ENCODE measurements at places on chromosomes 2 and 18.

DNA sequence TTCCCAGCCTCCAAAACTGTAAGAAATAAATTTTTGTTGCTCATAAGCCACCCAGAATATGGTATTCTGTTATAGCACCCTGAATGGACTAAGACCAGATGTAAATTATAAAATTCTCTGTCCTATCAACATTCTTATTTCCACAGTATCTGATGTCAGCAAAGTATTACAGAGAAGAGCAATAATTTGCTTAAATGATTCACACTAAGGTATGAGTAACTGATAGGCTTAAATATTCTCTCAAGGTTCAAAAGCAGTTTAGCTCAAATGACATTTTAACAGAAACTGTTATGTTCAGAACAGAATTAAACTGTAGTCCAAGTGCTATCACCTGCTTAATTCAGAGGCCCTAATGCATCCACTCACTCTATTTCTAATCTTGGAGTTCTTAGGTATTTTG, 12.8 kb downstream of the SESTD1 start:
- DNase-seq, result no peak

DNA sequence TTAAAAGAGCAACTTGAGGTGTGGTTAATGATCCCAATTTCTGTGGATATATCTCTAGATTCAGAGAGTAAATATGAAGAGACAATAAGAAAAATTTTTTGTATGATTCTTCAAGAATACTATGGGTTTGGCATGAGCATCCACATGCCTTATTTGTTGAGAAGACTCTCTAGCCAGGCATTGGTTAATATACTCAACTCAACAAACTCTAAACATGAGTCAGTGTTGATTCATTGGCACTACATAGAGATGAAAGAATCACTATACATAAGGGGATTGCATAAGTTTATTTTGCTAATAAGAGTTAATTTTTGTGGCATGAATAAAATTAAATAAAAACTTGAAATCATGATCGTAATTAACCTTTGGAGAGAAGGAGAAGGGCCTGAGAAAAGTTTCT, 930.2 kb upstream of the LRRTM1 start:
- DNase-seq, result no peak

GRCh38 chr2:208406474-208407451, at the start of gene PTH2R:
Gene PTH2R (plus strand): TSS chr2:208406792. CDS start chr2:208407044, 252 bp downstream.
- no peak for DNase-seq

DNA sequence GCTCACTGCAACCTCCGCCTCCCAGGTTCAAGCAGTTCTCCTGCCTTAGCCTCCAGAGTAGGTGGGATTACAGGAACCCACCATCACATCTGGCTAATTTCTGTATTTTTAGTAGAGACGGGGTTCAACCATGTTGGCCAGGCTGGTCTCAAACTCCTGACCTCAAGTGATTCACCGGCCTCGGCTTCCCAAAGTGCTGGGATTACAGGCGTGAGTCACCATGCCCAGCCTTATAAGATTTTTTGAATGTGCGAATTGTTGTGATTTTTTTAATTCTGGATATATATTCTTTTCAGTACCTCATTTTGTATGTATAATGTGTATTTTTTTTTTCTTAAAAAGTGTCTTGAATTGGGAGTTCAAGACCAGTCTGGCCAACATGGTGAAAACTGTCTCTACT, 42.0 kb upstream of the CCDC150 start:
- no peak for DNase-seq

DNA sequence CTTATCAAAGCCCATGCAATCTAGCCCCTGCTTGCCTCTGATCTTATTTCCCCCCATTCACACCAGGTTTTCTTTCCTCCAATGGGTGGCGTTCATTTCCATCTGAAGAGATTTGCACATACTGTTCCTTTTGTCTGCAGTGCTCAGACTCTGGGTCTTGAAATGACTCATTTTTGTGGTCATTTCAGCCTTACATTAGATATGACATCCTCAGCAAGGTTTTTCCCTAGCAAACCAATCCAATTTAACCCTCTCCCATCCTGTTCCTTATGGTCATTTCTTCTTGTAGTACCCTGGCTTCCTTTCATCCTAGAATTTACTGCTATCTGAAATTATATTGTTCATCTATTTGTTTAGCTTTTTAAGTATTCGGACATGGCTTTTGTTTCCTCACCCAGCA, 42.5 kb upstream of the SCN1A start:
- DNase-seq, result no peak

DNA sequence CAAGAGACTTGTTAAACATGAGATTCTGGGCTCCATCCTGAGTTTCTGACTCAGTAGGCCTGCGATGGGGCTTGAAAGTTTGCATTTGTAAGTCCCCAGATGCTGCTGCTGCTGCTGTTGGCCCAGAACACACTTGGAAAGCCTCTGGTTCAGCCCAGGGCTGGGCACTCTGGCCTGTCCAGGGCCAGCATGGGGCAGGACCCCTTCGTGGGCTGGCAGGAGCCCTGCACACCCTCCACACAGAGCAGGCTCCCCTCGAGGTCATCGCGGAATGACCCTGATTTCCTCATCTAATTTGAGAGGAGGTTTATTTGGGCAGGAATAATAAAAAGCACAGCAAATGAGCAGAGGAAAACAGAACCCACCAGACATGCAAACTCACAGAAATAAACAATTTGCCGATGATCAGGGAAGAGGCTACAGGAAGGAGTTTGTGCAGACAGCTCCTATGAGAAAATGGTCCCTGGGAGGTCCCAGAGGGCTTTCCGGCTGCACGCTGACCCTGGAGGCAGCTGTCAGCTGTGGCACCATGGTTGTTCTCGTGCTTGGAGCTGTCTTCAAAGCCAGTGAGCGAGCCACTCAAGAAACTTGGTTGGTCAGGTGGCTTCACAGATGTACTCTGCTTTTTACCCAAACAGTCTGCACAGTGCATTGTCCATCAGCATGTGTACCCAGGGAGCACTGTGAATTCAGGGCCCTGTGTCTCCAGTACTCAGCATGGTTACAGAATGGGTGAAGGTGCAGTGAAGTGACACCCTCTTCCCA, 119.3 kb downstream of the GLI2 start:
- peak; percentile 48 for DNase-seq

GRCh38 chr18:22031611-22032010, 137.8 kb upstream of the GATA6 start:
- DNase-seq, result no peak

Measured in sigmoid colon (tissue), 7 donors.